ENCODE measurements at places on chromosomes 1 and 21. TPM values are rescaled to one million over a fixed set of nuclear protein-coding genes. Genes with fewer than 3 reads are reported as not detected.

DNA sequence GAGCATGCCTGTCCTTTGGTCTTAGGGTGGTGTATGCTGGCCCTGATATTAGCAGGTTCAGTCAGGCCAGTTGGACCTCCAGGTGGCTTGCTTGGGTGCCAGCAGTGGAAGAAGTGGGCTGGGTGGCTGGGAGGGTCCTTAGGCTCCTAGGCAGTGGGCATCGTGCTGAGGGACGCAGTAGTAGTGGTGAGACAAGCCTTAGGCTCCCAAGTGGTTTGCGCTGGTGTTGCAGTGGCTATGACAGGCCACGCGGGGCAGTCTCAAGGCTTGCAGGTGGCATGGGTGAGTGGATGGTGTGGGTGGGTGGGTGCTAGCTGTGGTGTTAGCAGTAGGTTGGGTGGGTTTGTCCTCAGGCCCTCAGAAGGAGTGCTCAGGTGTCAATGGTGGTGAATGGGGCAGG is 162.3 kb downstream of the FMN2 start:
- no peak for DNase-seq

- DNase-seq, result no peak
Observed at GRCh38 chr1:100443811-100444571, 91.7 kb downstream of the CDC14A start.

DNA sequence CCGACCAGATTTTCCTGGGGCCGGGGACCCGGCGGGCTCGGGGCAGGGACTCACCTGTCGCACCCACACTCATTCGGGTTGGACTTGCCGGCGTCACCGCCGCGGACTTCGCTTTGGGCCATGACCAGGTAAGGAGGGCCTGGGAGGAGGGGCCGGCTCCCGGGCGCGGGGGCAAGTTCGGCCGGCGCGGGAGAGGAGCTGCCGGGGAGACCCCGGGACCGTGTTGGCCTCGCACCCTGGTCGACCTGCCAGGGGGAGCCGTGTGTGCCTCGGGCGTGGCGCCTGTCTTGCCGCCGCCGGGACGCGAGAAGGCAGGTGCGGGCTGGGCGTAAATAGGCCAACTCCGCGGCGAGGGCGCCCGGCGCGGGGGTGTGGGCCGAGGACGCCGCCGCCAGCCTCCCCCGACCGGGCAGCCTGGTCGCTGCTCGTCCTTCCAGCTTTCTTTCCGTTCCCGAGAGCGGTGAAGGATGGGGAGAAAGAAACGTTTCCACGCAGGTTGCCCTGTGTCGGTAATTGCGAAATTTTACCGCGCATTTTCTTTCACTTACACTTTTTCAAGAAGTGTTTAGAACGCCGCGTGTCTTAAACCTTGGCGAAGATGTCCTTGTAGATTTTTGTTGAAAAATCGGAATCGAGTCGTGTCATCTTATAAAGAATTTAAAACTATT is 558 bp downstream of the USP1 start:
- DNase-seq, result no peak

DNA sequence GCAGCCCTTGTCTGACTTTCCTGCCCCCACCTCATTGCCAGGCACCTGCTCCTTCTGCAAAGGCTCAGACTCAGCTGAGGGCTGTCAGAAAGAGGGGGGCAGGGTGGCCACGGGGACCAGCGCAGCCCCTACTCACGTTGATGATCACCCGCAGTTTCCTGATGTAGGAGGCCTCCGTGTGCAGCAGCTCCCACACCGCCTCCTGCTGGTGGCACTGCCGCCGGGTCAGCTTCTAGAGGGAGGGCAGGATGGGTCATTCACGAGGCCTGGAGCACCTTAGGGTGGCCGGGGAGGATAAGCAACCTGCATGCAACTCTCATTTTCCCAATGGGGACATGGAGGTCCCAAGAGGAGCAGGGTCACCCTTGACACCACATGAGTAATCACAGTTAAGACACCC is 6.4 kb upstream of the TNFRSF25 start:
- DNase-seq, result no peak

The HAO2 gene
- total RNA-seq, result not detected

The LCE1A gene
- not detected for total RNA-seq

The PPP1R8 gene
- total RNA-seq, result 33.2 TPM

The PTGS2 gene
- total RNA-seq, result 18.6 TPM

Measured in esophagus muscularis mucosa (tissue), 4 donors.